Motor neuron (in vitro differentiated cells): ENCODE measurements at places on chromosomes 4 and X. TPM values are rescaled to one million over a fixed set of nuclear protein-coding genes. Genes with fewer than 3 reads are reported as not detected.

PHOX2B gene
- total RNA-seq = 0.13 TPM in 1 of 2 replicates, not detected in the other

CDKL2 gene
- 6.0 and 6.4 TPM in 2 replicates for total RNA-seq

FHL1 gene
- total RNA-seq = 80.3 and 84.6 TPM in 2 replicates

EDNRA gene
- total RNA-seq = 0.23 and 0.31 TPM in 2 replicates

CXCL11 gene
- 0.09 TPM in 1 of 2 replicates, not detected in the other for total RNA-seq

EIF1AX gene
- 43.8 and 60.7 TPM in 2 replicates for total RNA-seq

GJB1 gene
- total RNA-seq = 0.22 TPM in 1 of 2 replicates, not detected in the other

VCX gene
- total RNA-seq = 0.64 and 2.0 TPM in 2 replicates

SSX4B gene
- total RNA-seq = not detected in 2 replicates

SLAIN2 gene
- 49.3 and 80.0 TPM in 2 replicates for total RNA-seq

CT83 gene
- total RNA-seq = not detected in 2 replicates

GRCh38 chr4:102526532-102526931, 25.4 kb downstream of the NFKB1 start:
- no peak for ATAC-seq

- no peak for ATAC-seq
Observed at GRCh38 chr4:111639876-111640275, 505.4 kb upstream of the FAM241A start.

DNA sequence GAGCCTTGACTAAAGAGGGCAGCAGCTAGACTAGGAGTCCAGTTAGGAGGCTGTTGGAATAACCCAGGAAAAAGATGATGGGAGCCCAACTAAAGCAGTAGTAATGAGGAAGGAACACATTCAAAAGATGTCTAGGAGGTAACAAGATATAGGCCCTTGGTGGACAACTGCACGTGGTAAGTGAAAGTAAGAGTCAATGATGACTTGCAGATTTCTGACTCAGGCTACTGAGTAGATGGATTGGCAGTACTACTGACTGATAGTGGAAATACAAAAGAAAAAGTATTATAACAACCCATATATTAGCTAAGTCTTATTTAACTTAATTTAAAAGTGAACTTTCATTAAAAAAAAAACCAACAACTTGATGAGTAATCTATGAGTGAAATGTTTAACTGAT, 74.0 kb downstream of the PAK3 start:
- no peak for ATAC-seq

- ATAC-seq = peak; percentile 75
Observed at GRCh38 chr4:42865572-42866189, 26.8 kb upstream of the GRXCR1 start.

GRCh38 chrX:16524316-16524715, 125.6 kb upstream of the S100G start:
- ATAC-seq = no peak

DNA sequence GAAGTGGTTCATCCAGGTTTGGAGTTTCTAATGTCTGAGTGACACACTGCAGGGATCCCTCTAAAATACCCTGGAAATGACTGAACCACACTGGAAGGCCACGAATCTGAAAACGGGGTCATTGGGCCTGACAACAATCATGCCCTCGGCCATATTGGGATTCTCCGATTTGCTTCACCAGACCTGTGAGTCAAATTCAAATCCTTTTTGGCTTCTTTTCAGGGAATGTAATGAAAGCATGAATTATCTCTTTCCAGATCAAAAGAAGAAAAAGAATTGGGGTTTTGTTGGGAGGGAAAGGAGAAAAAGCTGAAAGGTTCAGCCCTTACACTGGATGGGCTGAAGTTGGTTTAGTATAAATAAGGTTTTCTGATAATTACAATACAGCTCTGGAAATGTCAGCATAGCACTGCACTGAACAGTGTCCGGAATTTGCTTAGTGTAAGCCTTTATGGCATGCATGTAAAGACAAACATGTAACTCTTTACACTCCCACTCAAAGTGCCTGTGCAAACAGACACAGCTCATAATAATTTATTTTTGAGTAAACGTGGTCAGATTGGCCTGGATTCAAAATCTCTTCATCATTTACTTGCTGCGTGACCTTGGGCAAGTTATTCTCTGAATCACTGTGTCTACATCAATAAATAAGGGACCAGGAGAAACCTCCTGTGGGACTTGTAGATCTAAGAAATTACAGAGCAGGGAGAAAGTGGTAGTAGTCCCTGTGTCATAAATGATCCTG, 21.4 kb downstream of the CT47C1 start:
- peak; percentile 78 for ATAC-seq

DNA sequence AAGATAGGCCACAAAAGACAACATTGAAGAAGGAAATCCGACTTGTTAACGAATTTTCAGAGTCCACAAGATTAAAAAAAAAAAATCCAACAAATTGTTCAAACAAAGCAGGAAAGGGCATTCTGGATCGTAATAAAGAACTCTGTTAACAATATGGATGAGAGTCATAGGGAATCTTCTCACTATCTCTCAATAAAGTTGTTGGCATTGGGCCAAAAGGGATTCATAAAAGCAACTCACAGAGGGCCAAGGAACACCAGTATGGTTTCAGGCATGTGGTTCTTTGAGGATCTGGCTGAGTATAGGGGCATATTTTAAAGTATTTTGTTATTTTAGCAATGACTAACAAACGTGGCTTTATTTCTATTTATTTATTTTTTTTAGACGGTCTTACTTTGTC, 49.5 kb downstream of the SHISA3 start:
- no peak for ATAC-seq

DNA sequence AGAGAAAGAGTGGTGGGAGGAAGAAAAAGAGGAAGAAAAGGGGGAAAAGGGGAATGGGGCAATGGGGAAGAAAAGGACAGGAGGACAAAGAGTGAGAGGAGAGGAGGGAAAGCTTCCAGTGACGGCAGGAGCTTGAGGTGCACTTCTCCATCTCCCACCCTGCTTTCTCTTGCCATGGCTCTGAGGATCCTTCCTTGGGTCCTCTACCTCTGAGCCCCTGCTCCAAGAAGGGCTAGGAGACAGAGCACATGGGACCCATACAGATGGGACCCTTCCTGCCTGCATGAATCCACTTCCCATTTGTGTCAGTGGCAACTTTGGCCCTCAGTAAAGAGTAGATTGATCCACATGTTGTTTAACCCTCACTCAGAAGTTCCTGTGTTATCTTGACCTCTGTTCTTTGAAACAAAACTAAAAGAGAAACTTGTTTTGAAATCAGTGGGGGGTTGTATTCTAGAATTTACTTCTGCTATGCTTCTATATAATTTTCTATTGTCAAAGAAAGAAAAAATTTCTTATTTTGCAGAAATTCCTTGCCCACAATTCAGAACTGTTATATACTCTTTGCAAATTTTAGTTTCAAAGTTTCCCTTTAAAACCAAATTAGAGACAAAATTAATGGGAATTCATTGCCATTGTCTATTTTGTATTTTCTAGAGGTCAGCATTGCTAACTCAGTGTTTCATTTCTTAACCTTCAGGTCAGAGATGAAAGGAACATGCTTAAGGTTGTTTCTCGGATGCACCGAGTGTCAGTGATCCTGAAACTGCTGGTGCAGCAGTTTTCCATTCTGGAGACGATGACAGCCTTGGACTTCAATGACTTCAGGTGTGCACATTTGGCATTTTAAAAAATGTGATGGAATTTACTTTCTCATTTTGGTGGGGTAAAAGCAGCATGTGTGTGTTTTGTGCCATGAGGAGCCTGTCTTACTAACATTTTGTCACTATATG, 5.0 kb downstream of the TDO2 start:
- no peak for ATAC-seq

- ATAC-seq = no peak
Observed at GRCh38 chrX:65127842-65128241, 151.6 kb upstream of the ZC4H2 start.

- no peak for ATAC-seq
Observed at GRCh38 chr4:145956288-145956890, 17.8 kb upstream of the ZNF827 start.

- ATAC-seq = no peak
Observed at GRCh38 chr4:79852305-79852730, 220.7 kb downstream of the ANTXR2 start.

DNA sequence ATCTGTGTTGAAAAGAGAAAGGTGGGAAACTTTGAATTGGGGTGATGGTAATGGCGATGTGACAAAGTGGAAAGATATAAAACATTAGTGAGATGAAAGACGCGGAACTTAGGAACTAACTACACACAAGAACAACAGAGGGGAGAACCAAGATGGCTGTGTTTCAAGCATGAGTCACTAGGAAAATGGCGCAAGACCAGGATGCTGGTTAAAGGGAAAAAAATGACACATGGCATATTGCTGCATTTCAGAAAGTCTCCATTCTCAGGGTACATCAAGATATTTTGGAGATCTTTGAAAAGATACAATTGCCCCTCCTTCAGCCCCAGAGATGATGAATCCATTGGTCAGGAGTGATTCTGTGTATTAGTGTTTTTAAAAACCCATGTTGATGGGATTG, 164.4 kb downstream of the FBXO8 start:
- ATAC-seq = no peak

GRCh38 chrX:100696699-100697351, 35.1 kb downstream of the SYTL4 start:
- no peak for ATAC-seq

- no peak for ATAC-seq
Observed at GRCh38 chrX:3659761-3660160, 53.7 kb downstream of the PRKX start.

DNA sequence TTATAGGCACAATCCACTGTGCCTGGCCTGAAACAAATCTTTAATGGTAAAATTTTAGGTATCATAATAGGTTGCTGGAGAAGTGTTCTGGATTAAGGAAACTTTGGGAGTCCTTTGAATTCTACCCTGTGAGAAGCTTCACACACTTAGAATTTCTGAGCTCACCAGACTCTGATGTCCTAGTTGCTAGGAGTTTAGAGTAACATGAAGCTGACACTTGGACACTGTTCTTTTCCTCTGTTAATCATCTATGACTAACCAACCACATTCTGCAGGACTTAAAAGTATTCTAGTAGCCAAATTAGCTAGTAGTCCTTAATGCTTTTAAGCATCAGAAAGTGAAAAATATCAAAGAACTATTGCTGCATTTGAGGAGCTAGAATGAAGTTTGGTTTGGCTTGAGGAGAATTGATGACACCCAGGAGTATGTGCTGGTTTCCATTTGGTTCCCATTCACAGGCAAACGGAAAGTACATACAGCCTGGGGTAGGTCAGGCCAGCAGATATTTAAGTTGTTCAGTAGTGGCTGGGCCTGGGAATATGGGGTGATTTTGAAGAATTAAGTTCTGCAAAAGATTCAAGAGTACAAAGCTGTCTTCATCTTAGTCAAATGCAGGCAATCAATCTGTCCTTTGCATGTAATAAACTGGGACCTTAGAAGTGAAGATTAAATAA, 38.8 kb upstream of the IGFBP7 start:
- ATAC-seq = no peak

DNA sequence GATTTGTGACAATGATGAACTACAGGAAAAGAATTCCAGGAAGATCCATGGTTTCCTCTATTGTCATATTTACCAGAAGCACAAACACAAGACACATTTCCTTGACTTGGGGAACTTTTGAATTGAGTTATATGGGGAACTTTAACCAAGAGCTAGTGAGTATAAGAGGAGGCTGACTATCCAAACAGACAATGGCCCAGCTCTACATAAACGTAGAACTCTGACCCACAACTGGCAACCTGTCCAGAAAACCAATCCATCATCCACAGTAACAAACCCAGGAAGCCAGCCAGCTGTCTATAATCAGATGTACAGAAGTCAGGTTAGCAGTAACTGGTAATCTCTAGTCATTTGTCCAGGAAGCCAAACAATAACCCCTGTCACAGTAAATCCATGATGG, 167.0 kb upstream of the CPEB2 start:
- ATAC-seq = no peak

DNA sequence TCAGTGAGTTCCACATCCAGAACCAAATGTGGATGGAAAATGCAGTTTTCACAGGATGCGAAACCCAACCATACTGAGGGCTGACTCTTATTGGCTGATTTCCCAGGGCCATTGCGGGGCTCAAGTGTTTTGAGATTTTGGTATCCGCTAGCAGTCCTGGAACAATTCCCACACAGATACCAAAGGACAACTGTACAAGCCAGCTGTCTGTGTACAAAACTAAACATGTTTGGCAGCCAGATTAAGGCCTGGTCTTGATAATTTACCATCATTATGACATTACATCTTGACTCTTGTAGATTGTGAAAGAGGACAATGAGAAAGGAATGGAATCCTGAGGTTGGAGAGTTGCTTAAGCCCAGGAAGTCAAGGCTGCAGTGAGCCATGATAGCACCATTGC, 121.9 kb downstream of the DKK2 start:
- no peak for ATAC-seq

GRCh38 chr4:102180046-102180445, 165.2 kb downstream of the SLC39A8 start:
- ATAC-seq = no peak

DNA sequence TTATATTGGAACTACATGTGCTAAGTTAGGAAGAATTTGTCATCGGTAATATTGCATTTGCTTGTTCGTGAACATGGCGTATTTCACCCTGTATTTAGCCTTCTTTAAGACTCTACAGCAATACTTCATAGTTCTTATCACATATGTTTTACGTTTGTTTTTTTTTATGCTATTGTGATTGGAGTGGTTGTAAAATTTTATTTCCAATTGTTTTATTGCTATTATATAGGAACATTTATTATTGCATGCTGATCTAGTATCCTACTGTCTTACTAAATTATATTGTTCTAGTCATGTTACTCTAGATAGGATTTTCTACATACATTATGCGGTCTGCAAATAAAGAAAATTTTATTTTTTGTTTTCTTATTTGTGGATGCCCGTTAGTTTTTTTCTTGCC, 107.4 kb downstream of the KDM6A start:
- ATAC-seq = no peak

- peak; percentile 45 for ATAC-seq
Observed at GRCh38 chrX:130082244-130083106, 27.8 kb downstream of the ELF4 start.

DNA sequence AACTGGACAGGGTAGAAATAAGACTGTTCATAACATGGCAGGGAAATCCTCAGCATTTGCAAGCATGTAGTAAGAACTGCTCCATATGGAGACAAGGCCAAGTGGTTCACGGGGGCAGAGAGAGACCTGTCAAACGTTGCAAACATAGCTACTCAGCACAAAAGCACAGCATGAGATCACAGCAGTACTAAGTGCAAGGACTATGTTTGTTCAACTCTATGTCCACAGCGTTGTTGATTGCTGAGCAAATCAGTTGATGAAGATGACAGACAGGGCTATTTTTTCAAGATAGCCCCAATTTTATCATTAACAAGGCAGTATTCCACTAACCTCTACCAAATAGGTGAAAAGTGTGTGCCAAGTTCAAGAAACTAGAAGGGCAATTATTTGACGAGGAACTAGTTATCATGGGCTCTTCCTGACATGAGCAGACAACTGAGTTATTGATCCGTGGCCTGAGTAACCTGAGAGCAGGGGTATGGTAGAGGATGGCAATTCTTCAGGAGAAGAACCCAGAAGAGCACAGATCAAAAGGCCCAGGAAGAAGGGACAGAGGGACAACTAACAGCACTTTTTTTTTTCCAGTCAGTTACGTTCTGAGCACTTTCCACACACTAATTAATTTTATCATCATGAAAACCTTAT, 57.4 kb downstream of the SPOCK3 start:
- no peak for ATAC-seq

- ATAC-seq = no peak
Observed at GRCh38 chrX:28847423-28847822, 260.2 kb downstream of the IL1RAPL1 start.

GRCh38 chr4:24937917-24938281, 25.1 kb upstream of the CCDC149 start:
- ATAC-seq = peak; percentile 92
